ENCODE measurements at places on chromosomes 12 and 14. TPM values are rescaled to one million over a fixed set of nuclear protein-coding genes. Genes with fewer than 3 reads are reported as not detected.

DNA sequence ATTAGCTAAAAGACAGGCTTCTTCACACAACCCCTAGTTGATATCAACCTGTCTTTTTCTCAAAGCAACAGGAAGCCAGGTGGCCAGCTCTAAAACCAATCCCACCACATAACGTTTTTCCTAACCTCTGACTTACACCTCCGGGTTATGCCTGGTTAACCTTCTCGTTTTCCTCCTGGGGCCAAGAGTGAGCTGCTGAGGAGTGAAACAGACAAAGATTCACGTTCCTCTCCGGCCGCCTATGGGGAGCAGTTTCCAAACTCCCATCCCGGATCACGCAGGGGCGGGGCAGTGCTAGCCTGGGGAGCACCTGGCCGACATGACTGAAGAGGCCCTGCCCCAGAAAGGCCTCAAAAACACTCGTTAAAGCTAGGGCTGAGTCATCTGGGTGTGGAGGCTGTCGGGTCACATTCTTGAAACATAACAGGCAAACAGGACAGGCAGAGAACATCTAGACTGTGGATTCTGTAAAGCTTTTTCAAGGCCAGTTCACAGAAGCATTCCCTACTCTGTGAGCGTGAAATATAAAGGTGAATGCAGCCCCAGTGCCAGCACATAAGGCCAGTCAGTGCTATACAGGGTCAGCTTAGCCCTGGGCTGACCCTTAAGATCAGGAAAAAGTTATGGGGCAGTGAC, 25.9 kb upstream of the LGALS3 start:
- H3K27me3 ChIP-seq, result no peaks in the 10 kb centered on the region
- no peaks in the 10 kb centered on the region for H3K36me3 ChIP-seq
- H3K4me3 ChIP-seq, result peak overlapping the region; percentile 52
- peaks cover 73% of the 10 kb centered on the region for H3K4me1 ChIP-seq
- DNase-seq, result peak; percentile 93

- H3K36me3 ChIP-seq, result no peaks in the 10 kb centered on the region
- H3K27me3 ChIP-seq, result no peaks in the 10 kb centered on the region
- no peak for DNase-seq
- 0 out of 2 replicates have a peak, but pooled peaks cover 8% of the 10 kb centered on the region for H3K4me1 ChIP-seq
Measured at GRCh38 chr14:77825895-77826519, 26.1 kb downstream of the ADCK1 start.

MYRFL gene
- total RNA-seq, result not detected

GRCh38 chr14:24565766-24566165, 10.3 kb downstream of the CTSG start:
- H3K27me3 ChIP-seq, result no peaks in the 10 kb centered on the region
- no peaks in the 10 kb centered on the region for H3K4me1 ChIP-seq
- no peak for DNase-seq
- no peak overlapping the region for H3K4me3 ChIP-seq
- no peaks in the 10 kb centered on the region for H3K36me3 ChIP-seq

- DNase-seq, result no peak
- peaks cover 12% of the 10 kb centered on the region for H3K4me1 ChIP-seq
- H3K36me3 ChIP-seq, result no peaks in the 10 kb centered on the region
- H3K4me3 ChIP-seq, result no peak overlapping the region
Measured at GRCh38 chr12:68958322-68958721, 25.4 kb upstream of the CPM start.

GRCh38 chr12:111214401-111214800, 154.5 kb downstream of the PHETA1 start:
- H3K27ac ChIP-seq, result no peak overlapping the region
- H3K36me3 ChIP-seq, result no peaks in the 10 kb centered on the region
- peaks cover 100% of the 10 kb centered on the region for H3K27me3 ChIP-seq
- no peak for DNase-seq
- no peaks in the 10 kb centered on the region for H3K4me1 ChIP-seq
- no peak overlapping the region for H3K4me3 ChIP-seq

SIX1 gene
- 9.4 TPM for total RNA-seq

PPP1R1A gene
- not detected for total RNA-seq
